ENCODE measurements at places on chromosomes 1 and 21.
A peak's percentile ranks its signal among the peaks of the same experiment; 100 is the strongest.

GRCh38 chr1:183417772-183418491 lies at the start of gene NMNAT2:
Gene NMNAT2 (minus strand): TSS chr1:183418380. CDS start chr1:183418267, 113 bp downstream.
- H3K4me3 ChIP-seq = peak within 1 kb of the TSS; percentile 22
- H3K27ac ChIP-seq = no peak within 1 kb of the TSS
- H3K4me1 ChIP-seq = peaks cover 21% of the 10 kb centered on the region
- DNase-seq = no peak

GRCh38 chr1:205287767-205288559 lies 33.6 kb downstream of the NUAK2 start:
- DNase-seq = peak; percentile 92
- H3K4me3 ChIP-seq = peak overlapping the region; percentile 58
- H3K4me1 ChIP-seq = peaks cover 83% of the 10 kb centered on the region

DNA sequence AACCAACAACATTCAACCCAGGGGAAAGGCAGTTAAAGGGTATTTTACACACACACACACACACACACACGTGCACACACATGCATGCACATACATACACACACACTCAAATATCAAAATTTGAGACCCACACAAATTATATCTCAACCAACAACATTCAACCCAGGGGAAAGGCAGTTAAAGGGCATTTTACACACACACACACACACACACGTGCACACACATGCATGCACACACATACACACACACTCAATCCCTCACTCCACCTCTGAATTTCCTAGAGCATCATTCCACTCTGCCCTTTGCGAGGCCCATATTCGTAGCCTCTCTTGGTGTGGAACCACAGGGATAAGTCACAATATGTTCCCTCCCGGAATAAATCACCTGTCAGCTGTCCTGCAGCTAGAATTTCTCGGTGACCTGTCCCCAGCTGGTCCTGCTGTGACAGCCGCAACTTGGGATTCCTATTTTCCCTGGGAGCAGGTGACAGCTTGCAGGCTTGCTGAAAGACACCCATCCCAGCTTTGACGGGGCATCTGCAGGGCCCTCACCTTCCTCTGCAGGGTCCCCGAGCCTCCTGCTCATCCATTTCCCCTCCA lies 122.7 kb downstream of the PSMG1 start:
- H3K4me3 ChIP-seq = no peak overlapping the region
- no peaks in the 10 kb centered on the region for H3K4me1 ChIP-seq
- H3K27me3 ChIP-seq = peaks cover 14% of the 10 kb centered on the region

DNA sequence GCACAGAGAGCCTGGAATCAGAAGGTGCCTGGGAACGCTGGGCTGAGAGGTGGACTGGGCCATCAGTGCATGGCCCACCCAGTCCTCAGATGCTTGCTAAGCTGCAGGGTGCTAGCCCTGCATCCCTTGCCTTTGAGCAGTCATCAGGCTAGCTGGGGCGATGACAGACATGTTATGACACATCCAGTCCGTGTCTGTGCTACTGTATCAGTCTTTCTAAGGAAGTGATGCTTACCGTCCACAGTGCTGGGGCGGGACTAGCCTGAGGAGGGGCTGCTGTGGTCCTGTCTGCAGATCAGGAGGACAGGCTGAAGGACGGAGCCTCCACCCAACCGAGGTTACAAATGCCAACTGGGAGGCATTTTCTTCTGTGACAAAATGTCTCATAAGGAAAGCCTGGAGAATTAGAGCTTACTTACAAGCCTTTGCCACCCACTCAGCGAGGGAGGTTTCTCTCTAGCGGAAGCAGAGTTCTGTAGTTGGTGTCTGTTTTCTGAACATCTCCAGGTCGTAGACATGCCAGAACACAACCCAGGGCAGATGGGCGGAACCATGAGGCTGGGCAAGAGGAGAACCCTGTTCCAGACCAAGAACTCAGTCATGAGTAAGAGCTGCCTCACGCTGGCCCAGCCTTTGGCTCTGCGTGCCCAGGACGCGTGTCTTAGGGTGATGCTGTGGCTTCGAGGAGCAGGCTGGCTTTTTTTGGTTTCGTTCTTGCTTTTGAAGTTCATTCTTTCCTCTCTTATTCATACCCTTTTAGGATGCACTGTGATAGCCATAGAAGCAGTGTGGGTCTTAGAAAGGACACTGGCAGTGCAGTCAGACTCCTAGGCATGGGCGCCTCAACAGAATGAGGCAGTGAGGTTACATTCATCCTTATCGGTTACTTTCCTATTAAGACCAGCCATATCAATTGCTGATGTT lies 14.3 kb downstream of the SLFNL1 start:
- H3K4me3 ChIP-seq = no peak overlapping the region
- peaks cover 21% of the 10 kb centered on the region for H3K4me1 ChIP-seq
- H3K27me3 ChIP-seq = no peaks in the 10 kb centered on the region
- no peak for DNase-seq

DNA sequence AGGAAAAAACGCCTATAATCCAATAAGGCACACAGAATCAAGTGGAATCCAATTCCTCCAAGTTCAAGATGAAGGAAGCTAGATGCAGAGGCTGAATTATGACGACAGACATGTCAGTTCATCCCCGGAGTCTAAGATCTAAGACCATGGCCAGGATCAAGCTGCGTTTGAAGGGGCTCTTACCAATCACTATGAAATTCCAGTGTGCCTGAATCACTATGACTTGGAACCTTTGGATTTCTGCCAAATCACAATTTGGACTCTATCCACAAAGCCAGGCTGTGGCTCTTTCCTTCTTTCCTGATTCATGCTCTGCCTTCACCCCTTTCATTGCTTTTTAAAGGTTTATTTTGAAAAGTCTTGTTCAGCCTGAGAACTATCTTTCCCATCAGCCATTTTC lies 17.1 kb downstream of the OLIG2 start:
- no peaks in the 10 kb centered on the region for H3K4me1 ChIP-seq
- H3K27ac ChIP-seq = no peak overlapping the region
- peaks cover 52% of the 10 kb centered on the region for H3K27me3 ChIP-seq
- H3K36me3 ChIP-seq = no peaks in the 10 kb centered on the region
- DNase-seq = no peak

DNA sequence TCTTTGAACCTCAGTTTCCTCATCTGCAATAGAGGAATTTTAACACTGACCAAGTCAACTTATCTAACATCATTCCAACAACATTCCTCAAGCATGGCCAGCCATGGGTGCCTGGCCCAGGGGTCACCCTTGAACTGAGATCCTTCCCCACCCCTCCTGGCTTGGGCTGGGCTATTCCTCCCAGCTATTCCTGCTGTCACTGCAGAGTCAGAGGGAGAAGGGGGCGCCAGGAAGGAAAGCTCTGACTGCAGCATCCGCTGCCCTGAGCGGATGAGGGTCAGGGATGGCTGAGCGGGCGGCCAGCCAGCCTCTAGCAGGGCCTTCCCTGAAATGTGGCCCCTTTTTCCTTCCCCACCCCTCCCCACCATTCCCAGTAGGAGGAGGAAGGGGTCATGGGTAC lies 3.1 kb downstream of the TINAGL1 start:
- no peak for DNase-seq
- no peaks in the 10 kb centered on the region for H3K36me3 ChIP-seq
- peaks cover 3% of the 10 kb centered on the region for H3K4me1 ChIP-seq
- H3K4me3 ChIP-seq = no peak overlapping the region
